ENCODE measurements at places on chromosomes 6 and 20. TPM values are rescaled to one million over a fixed set of nuclear protein-coding genes. Genes with fewer than 3 reads are reported as not detected.

GRCh38 chr6:148595550-148595949 lies 151.3 kb upstream of the UST start:
- DNase-seq = no peak

PRSS35 gene
- 0.44 TPM for total RNA-seq

DNA sequence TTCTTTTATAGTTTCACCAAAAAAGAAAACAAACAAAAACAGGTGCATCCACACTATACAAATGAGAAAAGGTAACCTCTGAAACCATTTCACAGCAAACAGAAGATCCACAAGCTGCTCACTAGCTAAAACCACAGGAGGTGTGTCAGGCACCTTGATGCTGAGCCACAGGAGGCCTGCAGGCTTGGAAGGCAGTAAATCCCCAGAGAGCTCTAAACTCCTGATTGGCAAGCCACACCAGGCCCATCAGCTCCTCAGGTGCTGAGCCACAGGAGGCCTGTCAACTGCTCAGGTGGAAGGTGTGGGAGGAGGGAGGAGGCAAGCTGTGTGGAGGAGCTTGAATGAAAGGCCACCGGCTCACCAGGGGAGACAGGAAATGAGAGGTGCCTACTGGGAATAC lies 273.0 kb downstream of the PKHD1 start:
- DNase-seq = no peak

MYLK4 gene
- 1.3 TPM for total RNA-seq

GRCh38 chr6:87200469-87201175 lies 45.3 kb downstream of the ZNF292 start:
- no peak for DNase-seq

LSM2 gene
- 35.6 TPM for total RNA-seq

DNA sequence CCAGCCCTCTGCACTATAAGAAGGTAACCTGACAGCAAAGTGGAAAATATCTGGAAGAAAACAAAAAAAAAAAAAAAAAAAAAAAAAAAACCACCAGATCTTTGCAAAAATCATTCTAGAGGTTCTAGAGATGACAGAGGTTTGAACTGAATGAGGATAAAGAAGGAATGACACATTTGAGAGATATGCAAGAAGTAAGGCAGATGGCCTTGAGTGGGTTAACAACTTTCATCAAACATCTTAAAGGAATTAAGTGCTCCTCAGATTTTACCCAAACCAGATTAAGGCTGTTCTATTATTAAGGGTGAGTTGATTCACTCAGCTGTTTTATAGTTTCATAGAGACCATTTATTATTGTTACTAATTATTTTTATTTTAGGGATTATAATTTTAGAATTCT lies 62.0 kb downstream of the RSPO3 start:
- DNase-seq = no peak

DNA sequence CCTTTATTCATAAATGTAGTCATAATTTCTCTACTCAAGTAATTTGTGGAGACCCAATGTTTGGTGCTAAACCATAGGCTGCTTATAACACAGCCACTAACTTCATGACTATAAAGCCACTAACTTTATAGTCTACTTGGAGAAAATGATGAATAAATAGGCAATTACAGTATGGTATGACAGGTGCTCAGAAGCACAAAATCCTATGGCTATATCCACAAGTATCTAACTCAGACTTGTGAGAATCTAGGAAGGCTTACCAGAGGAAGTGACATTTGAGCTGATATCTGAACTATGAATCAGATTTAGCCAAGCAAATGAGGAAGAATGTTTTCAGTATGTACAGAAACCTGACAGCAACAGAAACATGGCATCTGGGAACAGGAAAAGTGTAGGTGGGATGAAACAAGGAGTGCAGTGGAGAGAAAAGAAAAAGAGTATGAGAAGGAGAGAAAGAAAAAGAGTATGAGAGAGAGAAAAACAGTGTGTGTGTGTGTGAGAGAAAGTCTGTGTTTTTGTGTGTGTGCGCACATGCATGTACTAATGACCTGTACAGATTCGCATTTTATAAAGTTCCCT lies 59.9 kb downstream of the REV3L start:
- DNase-seq = no peak

- no peak for DNase-seq
These were observed 2.9 kb downstream of the SPAG4 start for GRCh38 chr20:35618263-35619131.

LRP11 gene
- 73.6 TPM for total RNA-seq

GRCh38 chr6:170106906-170107525 lies 183.9 kb downstream of the DLL1 start:
- peak; percentile 31 for DNase-seq

DNA sequence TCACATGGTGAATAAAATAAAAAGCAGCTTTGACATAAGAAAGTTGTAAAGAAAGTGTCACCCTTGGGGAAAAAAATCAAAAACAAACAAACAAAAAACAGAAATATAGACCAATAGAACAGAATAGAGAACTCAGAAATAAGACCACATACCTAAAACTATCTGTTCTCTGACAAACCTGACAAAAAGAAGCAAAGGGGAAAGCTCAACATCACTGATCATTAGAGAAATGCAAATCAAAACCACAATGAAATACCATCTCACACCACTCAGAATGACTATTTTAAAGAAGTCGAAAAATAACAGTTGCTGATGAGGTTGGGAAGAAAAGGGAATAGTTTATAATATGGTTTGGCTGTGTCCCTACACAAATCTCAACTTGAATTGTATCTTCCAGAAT lies 159.1 kb downstream of the TINAG start:
- DNase-seq = no peak

GRCh38 chr20:47220161-47220582 lies 136.3 kb downstream of the ZMYND8 start:
- no peak for DNase-seq

DYNLRB1 gene
- 123 TPM for total RNA-seq

All from ureter (tissue), 1 donor.